Gastroesophageal sphincter (tissue), 4 donors: ENCODE measurements at places on chromosomes 1 and 21. TPM values are rescaled to one million over a fixed set of nuclear protein-coding genes. Genes with fewer than 3 reads are reported as not detected.

Gene KCNJ10
- not detected for total RNA-seq

Gene SLC44A3
- 1.0 TPM for total RNA-seq

Gene CYP2J2
- not detected for total RNA-seq

- ATAC-seq, result no peak
Measured at GRCh38 chr21:28904961-28905435, 87.7 kb downstream of the LTN1 start.

DNA sequence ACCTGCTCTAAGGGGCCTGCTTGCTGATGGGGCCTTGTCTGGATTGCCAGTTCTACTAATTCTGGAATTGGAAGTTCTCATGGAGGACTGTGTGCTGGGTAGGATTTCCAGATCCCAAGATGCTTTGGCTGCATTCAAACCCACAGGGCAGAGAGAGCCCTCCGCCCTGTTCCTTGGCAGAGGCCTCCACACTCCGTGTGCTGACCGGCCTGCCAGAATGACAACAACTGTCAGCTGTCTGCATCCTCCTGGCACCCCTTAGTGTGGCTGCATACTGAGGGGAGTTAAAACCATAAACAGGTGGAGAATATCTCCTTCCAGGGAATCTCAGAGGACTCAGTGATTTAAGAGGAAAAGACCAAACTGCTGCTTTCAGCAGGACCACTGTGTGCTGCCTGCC lies 60.7 kb downstream of the ADARB1 start:
- ATAC-seq, result no peak

Gene CCT8
- 90.6 TPM for total RNA-seq

Gene S100A12
- 21.1 TPM for total RNA-seq

Gene GPR37L1
- 0.16 TPM for total RNA-seq

- ATAC-seq, result no peak
Measured at GRCh38 chr21:14527696-14528652, 18.1 kb downstream of the SAMSN1 start.

DNA sequence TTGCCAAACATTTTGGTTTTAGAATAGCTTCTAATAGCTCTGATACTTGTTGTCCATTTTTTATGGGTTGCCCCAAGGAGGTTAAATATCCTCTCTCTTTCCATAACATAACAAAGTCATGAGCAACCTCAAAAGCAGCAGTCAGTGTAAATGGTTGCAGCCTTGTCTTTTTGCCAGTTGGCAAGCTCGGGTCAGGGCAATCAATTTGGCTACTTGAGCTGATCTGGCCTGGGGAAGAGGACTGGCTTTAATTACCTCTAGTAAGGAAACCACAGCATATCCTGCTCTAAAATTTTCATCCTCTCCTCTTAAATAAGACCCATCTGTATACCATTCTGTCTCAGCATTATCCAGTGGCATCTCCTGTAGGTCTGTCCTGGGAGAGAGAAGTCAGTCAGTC lies 21.2 kb upstream of the FMO4 start:
- no peak for ATAC-seq

DNA sequence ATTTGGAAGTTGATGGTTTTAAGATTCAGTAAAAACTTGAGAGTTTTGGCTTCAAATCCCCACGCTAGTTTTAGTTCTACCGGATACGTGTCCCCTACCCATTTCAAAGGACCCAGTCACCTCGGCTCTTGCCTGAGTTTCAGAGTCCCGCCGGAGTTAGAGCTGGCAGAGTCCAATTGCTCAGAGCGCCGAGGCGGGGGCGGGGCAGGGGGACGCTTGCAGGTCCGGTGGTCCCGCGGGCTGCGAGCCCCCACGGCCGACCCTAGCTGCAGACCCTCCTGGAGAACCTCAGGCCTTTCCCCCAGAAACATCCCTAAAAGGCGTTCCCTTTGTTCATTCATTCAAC lies 765 bp upstream of the VPS45 start:
- peak; percentile 47 for ATAC-seq

Gene PDC
- total RNA-seq, result not detected

- ATAC-seq, result no peak
Measured at GRCh38 chr21:44758781-44759627, 42.6 kb downstream of the UBE2G2 start.

Gene PDZK1
- total RNA-seq, result not detected

Gene OVAAL
- not detected for total RNA-seq

Gene OPTC
- total RNA-seq, result not detected

- no peak for ATAC-seq
Measured at GRCh38 chr1:224427346-224427745, 7.3 kb downstream of the WDR26 start.

DNA sequence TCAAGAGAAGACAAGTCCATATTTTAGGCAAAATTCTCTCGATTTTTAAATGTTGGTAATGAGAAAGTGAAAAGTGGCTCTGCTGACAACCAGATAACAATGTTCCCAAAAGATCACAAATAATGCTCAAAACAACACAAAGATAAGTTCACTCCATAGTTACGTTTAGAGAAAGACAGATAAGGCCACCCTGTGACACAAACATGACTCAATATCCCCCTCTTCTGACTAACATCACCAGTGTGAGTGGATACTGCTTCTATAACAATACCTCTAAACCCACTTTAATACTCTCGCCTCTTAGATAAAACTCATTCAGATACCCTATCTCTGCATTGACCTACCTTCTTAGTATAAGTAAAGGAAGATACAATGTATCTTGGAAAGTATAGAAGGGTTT lies 51.2 kb upstream of the RGS7 start:
- no peak for ATAC-seq

GRCh38 chr1:23424293-23425192 lies at the start of gene TCEA3:
Gene TCEA3, minus strand, starts transcription at chr1:23424748. Its CDS starts 115 bp downstream, at chr1:23424633.
- peak; percentile 47 for ATAC-seq

GRCh38 chr1:54834007-54834541 lies 33.0 kb upstream of the TTC22 start:
- ATAC-seq, result no peak
